ENCODE measurements at places on chromosomes 2 and 18.

DNA sequence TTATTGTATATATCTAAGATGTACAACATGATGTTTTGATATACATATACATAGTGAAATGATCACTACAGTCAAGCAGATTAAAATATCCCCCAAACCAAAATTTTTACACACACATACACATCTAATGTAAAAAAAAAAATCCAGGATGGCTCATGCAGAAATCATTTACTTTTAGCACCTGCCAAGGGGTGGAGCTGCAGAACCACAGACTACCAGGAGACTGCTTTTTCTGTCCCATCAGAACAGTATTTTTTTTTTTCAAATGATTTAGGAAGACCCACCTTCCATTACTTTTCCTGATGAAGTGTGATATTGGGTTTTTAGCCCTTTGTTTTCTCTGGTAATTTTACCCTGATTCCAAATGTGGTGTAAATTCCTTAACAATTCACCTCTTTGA, 61.9 kb downstream of the AQP4 start:
- no peak for DNase-seq

- DNase-seq, result no peak
Measured at GRCh38 chr2:120224735-120225548, 1.7 kb upstream of the TMEM185B start.

- DNase-seq, result no peak
Measured at GRCh38 chr2:166234112-166234846, 106.5 kb upstream of the SCN1A start.

GRCh38 chr2:197356136-197356535, 45.6 kb upstream of the ANKRD44 start:
- no peak for DNase-seq

DNA sequence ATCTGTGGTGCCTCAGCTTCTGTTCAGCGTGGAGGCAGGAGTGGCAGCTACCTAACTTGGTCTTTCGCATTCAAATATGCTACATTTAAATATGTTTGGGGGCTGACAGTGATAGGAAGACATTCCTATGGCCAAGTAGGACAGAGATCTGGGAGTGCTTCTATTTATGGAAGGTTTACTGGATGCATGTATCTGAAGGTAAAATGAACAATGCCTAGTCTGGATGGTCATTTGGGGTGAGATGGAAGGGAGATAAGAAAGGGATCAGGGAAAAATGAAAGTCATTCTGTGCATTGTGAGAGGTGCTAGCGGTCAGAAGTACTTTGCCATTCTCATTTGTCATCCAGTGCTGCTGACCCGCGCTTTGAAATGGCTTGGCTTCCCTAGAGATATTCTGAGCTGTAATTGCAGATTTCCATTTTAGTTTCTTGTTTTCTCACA, 300.9 kb upstream of the FBXO11 start:
- DNase-seq, result no peak

All from osteocyte (in vitro differentiated cells).